Spinal cord (tissue), 10 donors: ENCODE measurements at places on chromosomes 3 and 15. TPM values are rescaled to one million over a fixed set of nuclear protein-coding genes. Genes with fewer than 3 reads are reported as not detected.

FETUB gene
- total RNA-seq, result not detected

ALDH1L1 gene
- 24.6 TPM for total RNA-seq

ACAN gene
- 11.5 TPM for total RNA-seq

PDCD7 gene
- 16.7 TPM for total RNA-seq

STRIT1 gene
- not detected for total RNA-seq

NR2E3 gene
- 0.30 TPM for total RNA-seq

POC1A gene
- total RNA-seq, result 3.9 TPM

GABRB3 gene
- 28.7 TPM for total RNA-seq

PDIA3 gene
- total RNA-seq, result 175 TPM

PLCH1 gene
- 10.2 TPM for total RNA-seq

GATM gene
- total RNA-seq, result 279 TPM

LYSMD4 gene
- total RNA-seq, result 17.7 TPM

ZPLD1 gene
- total RNA-seq, result 1.8 TPM

MKRN2OS gene
- total RNA-seq, result not detected
